Heart left ventricle (tissue), 16 donors: ENCODE measurements at places on chromosomes 4 and X.

DNA sequence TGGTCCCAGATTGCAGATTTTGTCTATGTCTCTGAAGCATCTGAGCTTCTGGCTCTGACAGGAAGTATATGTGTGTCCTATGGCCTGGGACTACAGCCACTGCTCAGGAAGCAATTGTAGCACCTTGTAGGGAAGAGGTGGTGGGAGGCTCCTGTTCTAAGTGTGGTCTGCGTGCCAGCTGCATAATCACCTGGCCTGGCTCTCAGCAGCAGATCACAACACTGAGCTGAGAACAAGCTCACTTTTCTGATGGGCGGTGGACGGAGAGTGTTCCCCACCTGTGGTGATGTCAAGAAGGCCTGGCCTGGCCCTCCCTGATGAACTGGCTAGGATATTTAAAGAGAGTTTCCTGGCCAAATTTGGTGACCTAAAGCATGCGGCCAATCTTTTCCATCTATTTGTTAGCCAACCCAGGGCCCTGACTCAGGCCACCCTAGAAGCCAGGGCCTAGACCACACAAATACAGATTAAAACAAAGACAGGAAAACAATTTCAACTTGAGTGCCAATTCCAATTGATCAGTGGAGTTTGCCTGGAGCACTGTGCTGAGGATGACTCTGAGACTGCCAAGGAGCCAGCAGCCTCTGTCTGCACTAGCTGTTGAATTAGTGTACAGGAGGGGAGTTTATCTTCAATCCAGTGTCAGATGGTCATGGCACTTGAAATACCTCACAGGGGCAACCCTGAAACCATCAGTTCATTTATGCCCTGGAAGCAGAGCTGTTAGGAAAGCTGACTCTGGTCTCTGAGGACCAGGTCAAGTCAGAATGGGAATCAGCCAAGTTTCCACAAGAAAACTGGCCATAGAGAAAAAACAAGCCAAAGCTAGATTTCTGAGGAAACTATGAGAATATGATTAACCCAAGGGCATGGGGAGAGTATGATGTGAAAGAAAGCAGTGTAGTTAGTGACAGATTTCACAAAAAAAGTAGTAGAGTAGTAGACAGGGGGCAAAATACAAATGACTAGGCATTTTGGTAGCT is 47.4 kb downstream of the PRDM5 start:
- no peak for DNase-seq

GRCh38 chr4:6591313-6591712 is 16.3 kb downstream of the MAN2B2 start:
- no peak for DNase-seq

DNA sequence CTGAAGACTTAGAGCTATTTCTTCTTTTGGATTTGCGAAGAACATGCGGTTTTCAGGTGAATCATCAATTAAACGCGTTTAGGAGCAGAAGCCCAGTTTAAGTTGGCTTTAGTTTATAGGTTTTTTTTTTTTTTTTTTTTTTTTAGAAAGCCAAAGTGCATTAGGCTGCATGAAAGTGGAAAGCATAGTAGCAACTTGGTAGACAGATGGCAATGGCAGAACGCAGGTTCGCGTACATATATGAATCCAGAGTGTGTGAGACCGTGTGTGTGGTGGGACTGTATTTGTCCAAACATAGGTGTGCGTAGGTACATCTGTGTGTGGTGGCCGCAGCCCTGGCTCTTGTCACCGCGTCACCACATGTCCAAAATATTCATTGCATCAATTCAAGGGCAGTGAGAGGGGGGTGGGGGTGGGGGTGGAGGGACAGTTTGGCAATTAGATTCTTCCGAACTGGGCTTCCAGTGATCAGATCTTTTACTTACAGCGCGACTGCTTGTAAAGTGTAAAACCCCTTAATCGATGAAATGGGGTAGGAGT is 901 bp downstream of the JADE1 start:
- peak; percentile 49 for DNase-seq

DNA sequence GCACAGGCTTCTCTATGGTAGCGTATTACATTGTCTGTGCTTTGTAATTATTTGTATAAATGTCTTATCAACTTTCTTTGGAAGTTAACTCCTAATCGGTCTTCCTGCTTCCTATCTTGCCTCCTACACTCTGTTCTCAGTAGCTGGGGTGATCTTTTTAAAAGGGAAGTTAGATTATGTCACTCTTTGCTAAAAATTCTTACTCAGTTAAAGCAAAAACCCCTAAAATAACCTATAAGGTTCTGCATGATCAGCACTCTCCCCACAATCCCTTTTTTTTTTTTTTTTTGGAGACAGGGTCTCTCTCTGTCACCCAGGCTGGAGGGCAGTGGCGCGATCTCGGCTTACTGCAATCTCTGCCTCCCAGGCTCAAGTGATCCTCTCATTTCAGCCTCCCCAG is 2.6 kb upstream of the PRPS1 start:
- DNase-seq, result no peak

DNA sequence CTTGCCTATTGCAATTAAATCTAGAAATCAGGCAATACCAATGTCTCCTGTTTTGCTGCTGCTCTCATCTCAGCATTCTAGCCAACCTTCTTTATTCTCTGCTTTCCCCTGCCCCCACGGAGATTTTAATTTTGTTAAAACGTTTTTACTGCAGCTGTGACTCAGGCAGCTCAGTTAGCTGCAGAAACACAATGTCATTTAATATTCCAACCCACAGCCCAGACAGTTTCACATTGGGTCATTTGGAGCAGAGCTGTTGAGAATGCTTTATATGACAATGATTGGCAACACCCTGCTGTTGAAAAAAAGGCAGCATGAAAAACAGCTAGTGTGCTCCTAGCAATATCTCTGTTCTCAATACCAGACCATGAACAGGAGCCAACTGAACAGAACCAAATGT is 12.6 kb upstream of the SLC10A4 start:
- DNase-seq, result no peak

GRCh38 chrX:136781180-136781797 is 557 bp upstream of the ARHGEF6 start:
- peak; percentile 31 for DNase-seq

- DNase-seq, result no peak
These were observed 104.8 kb downstream of the GASK1B start for GRCh38 chr4:158068068-158068467.

DNA sequence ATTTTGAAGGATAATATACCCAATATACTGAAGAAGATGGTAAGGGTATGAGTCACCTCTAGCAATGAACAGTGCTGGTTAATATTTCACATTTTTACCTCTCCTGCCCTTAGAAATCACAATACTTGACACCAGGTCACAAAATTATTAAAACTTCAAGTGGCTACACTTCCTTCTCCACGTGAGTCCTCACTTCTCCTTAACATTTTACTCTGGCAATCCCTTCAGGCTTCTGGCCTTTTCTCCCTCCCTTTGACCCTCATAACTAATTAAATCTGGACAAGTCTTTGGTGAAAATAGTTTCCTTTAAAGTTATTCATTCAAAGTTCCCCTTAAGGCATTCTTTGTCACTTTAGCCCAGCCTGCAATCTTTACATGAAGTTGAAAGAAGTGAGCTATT is 190.4 kb downstream of the UNC5C start:
- no peak for DNase-seq

GRCh38 chr4:114028071-114028470 is 48.6 kb upstream of the ARSJ start:
- DNase-seq, result no peak

DNA sequence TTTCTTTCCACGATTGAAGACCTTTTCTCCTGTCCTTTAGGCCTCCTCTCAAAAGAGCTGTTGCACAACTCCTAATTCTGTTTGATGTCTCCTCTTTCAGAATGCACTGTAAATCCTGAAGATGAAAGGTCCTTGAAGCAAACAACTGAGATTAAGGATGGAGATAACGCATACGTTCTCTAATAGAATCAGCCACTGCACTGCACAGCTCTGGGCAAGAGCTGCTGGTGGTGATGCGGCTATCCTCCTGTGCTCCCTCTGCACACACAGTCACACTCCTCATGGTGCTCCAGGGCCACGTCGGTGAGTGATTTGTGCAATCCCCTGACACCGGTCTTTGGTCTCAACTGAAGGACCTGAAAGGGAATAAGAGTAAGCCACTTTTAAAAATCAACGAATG is 208.7 kb downstream of the PDGFC start:
- DNase-seq, result no peak

- no peak for DNase-seq
These were observed 45.6 kb downstream of the SH3RF1 start for GRCh38 chr4:169225058-169225751.

- no peak for DNase-seq
These were observed 10.0 kb downstream of the TNIP3 start for GRCh38 chr4:121154103-121154515.

DNA sequence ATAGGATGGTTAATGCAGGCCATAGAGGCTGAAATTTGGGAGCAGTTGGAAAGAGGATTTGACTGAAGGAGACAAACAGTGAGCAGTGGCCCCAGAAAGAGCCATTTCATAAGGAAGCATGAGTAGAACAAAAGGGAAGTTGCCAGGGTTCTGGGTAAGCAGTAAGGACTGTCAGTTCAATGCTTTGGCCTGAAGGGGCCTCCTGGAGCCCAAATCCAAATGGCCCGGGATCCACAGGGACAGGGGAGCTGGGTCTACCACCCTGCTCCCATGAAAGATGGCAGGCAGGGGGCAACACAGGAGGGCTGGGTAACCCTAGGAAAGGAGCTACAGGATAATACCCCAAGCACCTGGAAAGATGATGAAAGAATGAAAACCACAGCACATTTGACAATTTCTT is 4.1 kb upstream of the INTS6L start:
- no peak for DNase-seq

- no peak for DNase-seq
These were observed 125.8 kb downstream of the EDA start for GRCh38 chrX:69741721-69742120.

GRCh38 chr4:11297201-11297600 is 131.5 kb downstream of the HS3ST1 start:
- DNase-seq, result no peak

DNA sequence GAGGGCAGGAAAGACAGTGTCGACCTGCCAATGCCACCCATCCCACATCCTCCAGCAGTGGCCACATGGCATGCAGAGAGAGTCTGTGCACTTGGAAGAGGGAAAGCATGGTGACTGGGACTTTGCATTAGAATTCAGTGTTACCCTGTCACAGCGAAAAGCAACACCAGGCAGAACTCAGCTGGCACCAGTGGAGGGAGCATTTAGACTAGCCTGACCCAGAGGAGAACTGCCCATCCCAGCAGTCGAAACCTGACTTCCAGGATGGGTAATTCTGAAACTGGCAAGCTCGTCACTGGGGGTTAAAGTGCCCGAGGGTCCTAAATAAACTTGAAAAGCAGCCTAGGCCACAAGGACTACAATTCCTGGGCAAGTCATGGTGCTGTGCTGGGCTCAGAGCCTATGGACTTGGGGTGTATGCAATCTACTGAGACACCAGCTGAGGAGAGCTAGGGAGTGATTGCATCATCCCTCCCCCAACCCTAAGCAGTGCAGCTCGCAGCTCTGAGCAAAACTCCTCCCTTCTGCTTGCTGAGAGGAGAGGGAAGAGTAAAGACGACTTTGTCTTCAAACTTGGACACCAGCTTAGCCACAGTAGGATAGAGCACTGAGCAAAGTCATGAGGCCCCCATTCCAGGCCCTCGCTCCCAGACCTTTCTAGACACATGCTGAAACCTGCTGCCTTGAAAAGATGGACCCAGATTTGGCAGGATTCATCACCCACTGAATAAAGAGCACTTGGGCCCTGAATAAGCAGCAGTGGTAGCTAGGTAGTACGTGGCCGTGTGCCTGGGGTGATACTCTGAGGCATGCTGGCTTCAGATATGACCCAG is 68.8 kb downstream of the DDX60L start:
- peak; percentile 38 for DNase-seq

DNA sequence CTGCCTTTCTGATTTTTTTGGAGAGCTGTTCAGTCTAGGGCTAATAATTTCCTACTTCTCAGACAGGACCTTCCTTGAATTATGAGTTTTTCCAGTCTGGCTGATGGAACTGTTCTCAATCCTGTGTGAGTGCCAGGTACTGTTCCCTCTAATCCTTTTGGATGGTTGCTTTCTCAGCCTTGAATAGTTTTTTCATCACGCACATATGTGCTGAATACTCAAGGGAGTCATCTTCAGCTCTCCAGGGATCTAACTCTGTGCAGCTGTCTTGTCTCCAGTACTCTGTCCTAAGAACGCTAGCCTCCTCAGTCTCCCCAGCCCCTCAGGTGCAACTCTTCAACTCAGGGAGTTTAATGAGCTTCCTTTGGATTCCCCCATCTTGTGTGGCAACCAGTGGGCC is 93.2 kb downstream of the GASK1B start:
- DNase-seq, result no peak

GRCh38 chrX:10011991-10012390 is 44.8 kb downstream of the CLDN34 start:
- no peak for DNase-seq

- DNase-seq, result no peak
These were observed 160.3 kb upstream of the FRG1 start for GRCh38 chr4:189780391-189780790.

- no peak for DNase-seq
These were observed 5.8 kb downstream of the TIGD2 start for GRCh38 chr4:89117115-89117514.

GRCh38 chr4:95957759-95958158 is 117.9 kb downstream of the PDHA2 start:
- no peak for DNase-seq

GRCh38 chr4:155667568-155668511 is 1.2 kb downstream of the GUCY1A1 start:
- DNase-seq, result peak; percentile 45

- no peak for DNase-seq
These were observed 411.2 kb downstream of the DTHD1 start for GRCh38 chr4:36692586-36692985.

DNA sequence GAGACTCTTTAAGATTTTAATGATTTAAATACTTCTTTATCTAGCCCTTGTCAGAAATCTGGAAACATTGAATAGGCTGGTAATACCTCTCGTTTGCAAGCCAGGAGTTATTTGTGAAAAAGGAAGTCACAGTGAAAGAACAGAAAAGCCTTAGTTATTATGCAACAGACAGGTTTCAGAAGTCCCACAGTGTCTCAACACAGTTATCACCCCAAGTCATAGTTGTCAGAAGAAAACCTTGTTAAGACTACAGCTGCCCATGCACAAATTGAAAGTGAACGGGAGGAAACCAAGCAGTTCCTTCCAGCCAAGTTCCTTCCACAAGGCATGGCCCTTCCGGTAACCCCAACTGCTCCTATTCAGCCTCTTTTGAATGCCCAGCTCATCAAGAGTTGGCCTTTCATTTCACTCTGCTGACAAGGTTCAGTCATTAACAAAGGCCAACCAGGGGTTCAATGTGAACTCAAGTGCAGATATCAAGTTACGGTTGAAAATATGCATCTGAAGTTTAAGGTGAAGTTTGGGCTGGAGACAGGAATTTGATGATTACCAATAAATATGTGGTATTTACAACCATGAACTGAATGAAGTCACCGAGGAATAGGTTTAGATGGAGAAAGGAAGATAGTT is 15.6 kb downstream of the ALPK1 start:
- no peak for DNase-seq

GRCh38 chrX:12977761-12978204 is 2.9 kb downstream of the TMSB4X start:
- no peak for DNase-seq

DNA sequence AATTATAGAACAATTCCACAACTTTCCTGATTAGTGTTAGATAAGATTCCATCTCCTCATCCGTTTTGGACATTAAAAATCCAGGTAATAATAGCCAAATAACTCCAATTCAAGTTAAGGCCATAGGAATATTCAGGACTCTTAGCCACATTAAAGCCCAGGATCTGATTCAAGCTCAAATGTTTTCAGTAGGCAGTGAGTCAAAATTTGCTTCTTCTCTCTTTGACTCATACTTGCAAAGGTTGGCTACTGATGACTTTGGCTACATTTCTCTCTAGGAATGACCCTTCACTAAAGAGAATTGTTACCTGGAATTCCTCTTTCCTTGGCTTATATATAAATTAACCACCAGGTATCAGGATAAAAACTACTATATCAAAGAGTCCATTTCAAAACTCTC is 354.9 kb upstream of the HS3ST1 start:
- DNase-seq, result no peak
